Esophagus squamous epithelium (tissue), 5 donors: ENCODE measurements at places on chromosomes 6 and 20.

- DNase-seq = no peak
Measured at GRCh38 chr20:53126185-53126584, 154.0 kb downstream of the TSHZ2 start.

DNA sequence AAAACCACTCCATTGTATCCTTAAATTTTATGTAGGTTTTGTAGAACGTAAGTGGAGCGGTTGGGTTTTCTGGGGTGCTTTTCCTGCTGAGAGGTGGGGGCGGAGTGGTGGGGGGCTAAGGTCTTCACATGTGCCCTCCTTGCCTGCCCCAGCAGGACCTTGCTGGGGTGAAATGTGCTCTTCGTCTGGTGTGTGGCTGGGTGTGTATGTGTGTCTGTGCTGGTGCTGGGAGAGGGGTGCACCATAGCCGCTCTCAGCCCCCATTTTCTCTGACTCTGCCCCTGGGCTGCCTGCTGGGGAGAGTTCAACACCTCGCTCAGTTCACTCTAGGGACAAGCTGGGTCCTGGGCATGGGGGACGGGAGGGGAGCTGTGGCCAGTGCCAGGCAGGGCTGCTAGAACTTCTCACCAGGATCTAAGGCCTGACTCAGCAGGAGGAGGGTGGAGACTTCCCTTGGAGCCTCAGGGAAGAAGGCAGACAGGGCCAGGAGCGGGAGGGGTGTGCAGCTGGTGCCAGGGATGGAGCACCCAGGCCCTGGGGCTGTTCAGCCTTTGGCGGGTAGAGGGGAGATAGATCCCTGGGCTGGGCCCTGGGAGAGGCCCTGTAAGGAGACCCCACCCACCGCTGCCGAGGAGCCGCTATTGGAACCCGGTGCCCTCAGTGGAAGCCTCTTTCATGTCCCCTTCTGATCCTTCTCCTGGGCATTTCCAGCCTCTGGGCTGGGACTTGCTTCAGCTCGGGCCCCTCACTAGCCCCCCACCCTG is 4.8 kb downstream of the SOX18 start:
- no peak for DNase-seq

GRCh38 chr20:47688385-47689381 is 96.6 kb downstream of the SULF2 start:
- DNase-seq = no peak

- no peak for DNase-seq
Measured at GRCh38 chr6:25649611-25650010, 2.4 kb upstream of the SCGN start.

DNA sequence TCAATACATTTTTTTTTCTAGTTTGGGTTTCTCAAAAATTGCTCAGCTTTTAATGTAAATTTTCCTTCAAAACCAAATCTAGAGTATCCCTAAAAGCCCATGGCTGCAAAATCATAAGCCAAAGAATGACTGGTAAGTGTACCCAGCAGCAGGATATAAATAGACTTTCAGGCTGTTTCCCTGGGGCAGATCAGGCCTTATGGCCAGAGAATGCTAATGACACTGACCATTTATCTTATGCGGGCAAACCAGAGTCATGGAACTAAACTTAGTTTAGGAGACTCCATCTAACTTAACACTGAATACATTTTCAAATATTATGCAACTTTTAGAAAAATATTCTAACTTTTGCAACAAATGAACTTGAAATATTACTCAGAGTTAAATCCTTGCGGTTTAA is 7.4 kb downstream of the OSER1 start:
- DNase-seq = no peak

- no peak for DNase-seq
Measured at GRCh38 chr20:19807191-19807945, 49.3 kb downstream of the RIN2 start.

GRCh38 chr20:44516491-44516890 is 5.4 kb downstream of the SERINC3 start:
- no peak for DNase-seq

GRCh38 chr20:23446505-23446904 is 6.2 kb downstream of the CST11 start:
- DNase-seq = no peak

DNA sequence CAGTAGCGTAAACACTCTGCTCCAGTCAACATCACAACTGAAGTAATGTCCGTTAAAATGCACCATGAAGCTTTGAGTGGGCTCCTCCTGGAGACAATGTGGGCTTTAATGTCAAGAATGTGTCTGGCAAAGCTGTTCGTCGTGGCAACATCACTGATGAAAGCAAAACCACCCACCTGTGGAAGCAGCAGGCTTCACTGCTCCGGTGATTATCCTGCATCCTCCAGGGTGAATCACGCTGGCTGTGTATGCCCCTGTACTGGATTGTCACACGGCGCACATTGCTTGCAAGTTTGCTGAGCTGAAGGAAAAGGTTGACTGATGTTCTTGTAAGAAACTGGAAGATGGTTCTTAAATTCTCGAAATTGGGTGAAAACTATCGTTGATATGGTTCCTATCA is 128.5 kb downstream of the MOXD1 start:
- no peak for DNase-seq

DNA sequence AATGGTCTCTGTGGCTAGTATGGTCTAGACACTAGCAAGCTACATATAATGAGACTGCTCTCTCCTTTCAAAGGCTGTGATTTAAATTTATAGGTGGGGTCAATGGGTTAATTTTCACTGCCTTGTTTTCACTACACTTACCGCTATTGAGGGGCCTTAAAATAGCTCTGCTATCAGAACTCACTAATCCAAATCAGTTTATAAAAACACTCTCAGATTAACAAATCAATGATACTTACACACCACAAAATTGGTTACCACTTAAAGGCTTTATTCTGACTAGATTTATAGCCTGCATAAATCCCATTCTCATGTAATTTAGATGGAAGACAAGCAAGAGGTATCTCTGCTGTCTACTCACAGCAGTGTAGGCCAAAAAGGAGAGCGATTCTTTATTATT is 313.0 kb upstream of the AGPAT4 start:
- no peak for DNase-seq
